ENCODE measurements at places on chromosomes 6 and 20.

DNA sequence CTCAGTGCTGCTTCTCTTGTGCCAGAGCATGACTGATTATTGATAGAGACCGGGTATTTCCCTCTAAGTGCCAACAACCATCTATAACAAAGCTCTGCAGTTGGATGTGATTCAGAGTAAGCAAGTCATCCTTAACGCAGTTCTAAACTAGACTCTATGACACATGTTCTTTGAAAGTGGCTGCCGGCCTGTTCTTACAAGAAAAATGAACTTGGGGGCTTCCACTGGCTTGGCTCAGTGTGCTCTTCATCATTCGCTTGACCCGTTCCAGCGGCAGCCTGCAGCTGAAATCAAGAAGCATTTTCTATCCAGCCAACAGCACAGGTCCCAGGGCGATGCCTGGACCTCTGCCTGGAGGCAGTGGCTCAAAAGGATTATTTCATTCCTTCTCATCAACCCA, 29.8 kb downstream of the GFOD1 start:
- DNase-seq = no peak

GRCh38 chr6:29005183-29005885, at the start of gene ZNF311:
TSS of gene ZNF311 (minus strand) at chr6:29005315. CDS start at chr6:29003954, 1,361 bp downstream.
- DNase-seq = no peak

DNA sequence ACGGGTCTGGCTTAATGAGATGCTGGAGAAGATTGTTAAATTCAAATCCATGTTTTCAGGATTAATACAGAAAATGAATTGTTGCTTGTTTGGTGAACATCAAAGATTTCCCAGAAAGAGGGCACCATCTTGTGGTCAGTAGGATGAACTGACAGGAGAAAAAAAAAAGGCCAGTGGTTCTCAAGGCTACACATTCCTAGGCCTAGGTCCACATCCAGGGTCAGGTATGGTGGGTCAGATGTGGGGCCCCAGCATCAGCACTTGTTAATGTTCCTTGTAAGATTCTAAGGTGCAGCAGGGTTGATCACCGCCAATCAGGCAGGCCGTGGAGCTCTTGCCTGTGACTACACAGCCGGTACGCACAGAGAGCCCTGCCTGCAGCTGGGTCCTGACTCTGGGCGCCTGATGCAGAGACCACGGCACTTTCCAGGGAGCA, 34.0 kb upstream of the FOXO3 start:
- no peak for DNase-seq

DNA sequence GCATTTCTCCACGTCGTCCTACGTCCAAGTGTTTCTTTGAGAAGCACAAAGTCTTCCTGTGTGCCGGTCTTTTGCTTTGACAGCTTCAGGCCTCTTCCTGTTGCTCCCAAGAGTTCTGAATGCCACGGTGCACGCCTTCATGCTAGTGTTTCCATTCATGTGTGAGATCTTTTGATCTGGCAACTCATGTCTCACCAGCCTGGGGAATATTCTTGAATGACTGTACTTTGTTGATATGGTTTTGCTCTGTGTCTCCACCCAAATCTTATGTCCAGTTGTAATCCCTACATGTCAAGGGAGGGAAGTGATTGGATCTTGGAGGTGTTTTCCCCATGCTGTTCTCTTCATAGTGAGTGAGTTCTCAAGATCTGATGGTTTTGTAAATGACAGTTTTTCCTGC, 129.6 kb upstream of the THBS2 start:
- DNase-seq = no peak

GRCh38 chr6:49284180-49284579, 178.9 kb downstream of the MMUT start:
- DNase-seq = no peak

DNA sequence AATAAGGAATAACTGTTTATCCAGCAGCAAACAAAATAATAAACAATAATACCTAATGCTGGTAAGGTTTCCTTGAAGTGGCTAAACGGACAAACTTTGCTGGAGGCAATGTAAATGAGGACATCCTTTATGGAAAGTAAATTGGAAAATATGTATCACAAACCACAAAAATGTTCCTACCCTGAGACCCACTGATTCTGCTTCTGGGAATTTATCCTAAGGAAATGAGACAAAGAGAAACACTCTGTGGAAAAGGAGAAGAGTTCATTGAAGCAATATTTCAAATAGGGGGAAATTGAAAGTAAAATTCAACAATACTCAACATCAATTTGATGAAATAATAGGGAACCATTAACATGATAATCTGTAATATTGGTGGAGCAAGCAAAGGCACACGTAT, 37.9 kb downstream of the MAFB start:
- DNase-seq = no peak

Measured in stimulated activated CD4-positive, alpha-beta T cell treated with anti-CD3 and anti-CD28 coated beads, Interleukin-12 subunit alpha, Interleukin-12 subunit beta, amount 100 ng/mL, for 48 hours (primary cell).